ENCODE measurements at places on chromosomes 1 and 21.

GRCh38 chr1:203539831-203540546 is 46.0 kb downstream of the OPTC start:
- no peak for DNase-seq

GRCh38 chr1:65174585-65174984 is 26.6 kb downstream of the AK4 start:
- DNase-seq = no peak

GRCh38 chr1:159932296-159933285 is 7.3 kb upstream of the TAGLN2 start:
- DNase-seq = no peak

GRCh38 chr21:28338701-28339305 is 653.9 kb downstream of the LTN1 start:
- no peak for DNase-seq

DNA sequence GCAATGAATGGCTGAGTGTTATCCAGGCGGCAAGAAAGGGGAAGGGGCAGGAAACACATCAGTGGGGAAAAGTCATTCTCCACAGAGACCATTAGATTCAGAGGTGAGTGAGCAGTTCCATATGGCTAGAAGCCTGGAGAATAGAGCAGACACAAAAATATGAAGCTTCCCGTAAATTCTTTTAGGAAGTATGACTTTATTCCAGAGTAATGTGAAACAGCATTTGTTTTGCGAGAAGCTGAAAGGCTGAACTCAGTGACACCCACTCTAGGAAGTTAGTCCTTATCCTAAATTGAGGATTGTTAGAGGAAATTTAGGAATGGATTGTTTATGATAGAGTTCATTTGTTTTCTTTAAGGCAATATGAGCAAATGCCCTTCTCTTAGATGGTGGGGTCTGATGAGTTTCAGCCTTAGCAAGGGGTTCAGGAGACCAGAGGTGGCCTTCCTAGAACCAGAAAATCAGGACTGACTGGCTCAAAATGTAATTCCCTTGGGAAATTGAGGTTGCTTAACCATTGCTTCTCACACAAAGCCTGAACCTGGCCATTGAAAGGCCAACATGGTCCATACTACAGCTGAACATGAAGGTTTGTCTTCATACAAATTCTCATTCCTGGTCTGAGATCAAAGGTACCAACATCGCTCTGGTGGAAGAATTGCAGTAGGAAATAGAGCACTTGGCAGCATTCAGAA is 167.5 kb downstream of the TPR start:
- DNase-seq = no peak

- no peak for DNase-seq
These were observed 5.2 kb downstream of the ELF3 start for GRCh38 chr1:202015662-202015937.

DNA sequence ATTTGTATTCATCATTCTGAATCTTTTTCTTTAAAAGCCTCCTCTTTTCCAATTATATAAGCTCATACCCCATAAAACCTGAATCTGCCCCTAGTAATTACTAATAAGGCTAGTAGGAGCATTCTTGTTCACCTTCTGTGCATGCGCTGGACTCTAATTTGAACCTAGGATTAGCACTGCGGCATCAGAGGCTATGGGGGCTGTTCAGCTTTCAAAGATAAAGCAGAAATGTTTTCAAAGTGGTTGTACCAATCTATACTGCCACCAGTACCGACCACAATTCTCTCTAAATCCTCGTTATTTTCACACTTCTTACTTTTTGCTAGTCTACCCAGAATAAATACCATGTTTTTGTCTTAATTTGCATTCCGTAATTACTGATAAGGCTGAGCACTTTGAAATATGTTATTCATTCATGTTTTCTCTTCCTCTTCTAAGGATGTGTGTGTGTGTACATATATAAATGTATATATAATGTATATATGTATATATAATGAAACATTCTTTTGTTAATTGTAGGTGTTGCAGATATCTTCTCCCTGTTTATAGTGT is 1.6 kb upstream of the DDX59 start:
- DNase-seq = no peak

GRCh38 chr21:33586927-33587326 is 1.6 kb downstream of the DONSON start:
- DNase-seq = no peak

DNA sequence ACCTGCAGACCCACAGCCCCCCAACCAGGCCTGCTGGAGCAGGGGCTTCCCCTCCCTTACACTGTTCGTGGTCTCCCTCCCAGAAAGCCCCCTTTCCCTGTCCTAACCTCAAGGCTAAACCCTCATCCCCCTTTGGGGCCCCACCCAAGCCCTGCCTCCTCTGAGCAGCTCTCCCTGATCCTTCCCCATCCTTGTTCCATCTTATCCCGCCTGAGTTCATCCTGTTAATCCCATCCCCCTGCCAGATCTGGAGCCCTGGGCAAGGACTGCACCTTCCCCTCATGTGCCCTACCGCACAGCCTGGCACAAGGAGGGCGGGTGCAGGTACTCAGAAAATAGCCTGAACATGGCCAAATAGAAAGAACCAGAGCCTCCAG is 6.9 kb upstream of the TNNT2 start:
- DNase-seq = no peak

DNA sequence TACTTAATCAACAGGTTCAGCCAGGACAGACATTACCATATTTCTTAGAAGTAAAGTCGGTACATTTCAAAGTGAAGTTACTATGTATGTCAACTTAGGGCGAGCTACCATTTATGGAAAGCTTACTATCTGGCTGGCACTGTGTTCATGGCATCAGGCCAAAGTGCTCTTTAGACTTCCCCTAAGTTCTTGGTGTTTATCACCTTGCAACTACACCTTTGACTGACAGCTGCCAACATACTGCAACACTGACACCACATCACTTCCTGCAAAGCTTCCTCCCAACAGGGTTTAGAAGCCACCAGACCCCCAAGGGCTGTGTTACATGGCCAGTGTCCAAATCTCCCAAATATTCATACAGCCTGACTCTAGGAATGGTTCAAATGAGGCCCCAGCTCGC is 61.0 kb downstream of the TIAM1 start:
- no peak for DNase-seq

DNA sequence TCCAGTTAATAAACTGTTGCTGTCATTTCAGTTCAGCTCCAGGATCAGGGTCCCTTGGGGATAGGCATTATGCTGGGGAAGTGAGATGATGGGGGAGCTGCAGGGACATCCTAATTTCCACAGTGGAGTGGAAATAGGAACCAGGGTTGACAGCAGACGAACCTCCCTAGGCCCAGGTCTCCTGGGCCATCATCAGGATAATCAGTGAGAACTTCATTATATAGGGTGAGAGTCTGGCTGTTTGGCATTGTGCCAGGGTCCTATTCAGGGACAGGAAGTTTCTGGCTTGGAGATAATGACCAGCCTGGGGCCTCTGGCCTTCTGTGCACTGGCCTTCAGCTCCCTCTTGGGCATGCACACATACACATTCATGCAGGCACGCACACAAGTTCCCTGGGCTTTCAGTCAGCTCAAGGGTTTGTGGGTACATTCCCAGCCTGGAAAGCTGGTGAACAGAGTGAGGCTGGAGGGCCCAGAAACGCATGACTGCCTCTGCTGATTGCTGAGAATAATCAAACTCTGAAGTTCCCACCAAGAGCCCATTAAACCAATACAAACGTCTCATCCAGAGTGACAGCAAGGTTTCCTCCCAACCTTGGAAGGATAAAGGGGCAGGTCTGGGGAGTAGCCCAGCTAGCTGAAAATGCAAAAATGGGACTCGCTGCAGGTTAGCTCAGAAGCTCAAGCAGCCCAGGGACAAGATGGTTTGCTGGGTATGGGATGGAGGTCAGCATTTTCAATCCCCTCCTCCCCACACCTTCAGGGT is 13.9 kb upstream of the LRIG2 start:
- DNase-seq = no peak

DNA sequence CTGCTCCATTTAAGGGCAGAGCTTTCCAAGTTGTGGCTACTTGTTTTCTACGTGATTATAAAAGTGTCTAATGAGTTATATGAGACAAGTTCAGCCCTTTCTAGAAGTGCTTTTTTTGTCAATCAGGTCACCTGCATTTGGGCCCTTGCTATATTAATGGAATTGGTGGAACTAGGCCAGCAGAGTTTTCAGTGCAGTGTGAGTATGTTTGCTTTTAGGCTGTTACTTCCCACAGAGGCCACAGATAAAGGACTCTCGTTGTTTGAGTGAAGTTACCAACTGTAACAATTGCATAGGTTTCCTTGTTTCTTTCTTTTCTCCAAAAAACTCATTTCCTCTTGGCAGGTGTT is 10.9 kb downstream of the SMAP2 start:
- no peak for DNase-seq

- no peak for DNase-seq
These were observed 93.9 kb downstream of the TBX19 start for GRCh38 chr1:168374566-168374965.

- no peak for DNase-seq
These were observed 8.3 kb downstream of the ELF3 start for GRCh38 chr1:202018468-202019234.

DNA sequence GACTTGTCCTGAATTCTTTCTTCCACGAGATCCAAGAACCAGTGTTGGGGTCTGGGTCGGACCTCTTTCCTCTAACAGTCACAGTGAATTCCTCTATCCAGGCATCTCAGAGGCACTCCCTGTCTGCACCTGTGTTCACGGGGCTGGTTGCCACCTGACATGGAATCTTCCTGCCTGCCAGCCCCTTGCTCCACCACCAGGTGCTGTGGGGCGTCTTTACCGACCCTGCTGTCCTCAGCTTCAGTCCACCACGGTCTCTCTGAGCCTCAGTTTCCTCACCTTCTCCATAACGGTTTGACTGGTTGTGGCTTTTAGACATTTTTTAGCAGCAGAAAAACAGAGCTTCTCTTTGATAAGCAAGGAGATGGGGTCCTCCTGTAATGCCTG is 62.7 kb downstream of the SDC3 start:
- no peak for DNase-seq

DNA sequence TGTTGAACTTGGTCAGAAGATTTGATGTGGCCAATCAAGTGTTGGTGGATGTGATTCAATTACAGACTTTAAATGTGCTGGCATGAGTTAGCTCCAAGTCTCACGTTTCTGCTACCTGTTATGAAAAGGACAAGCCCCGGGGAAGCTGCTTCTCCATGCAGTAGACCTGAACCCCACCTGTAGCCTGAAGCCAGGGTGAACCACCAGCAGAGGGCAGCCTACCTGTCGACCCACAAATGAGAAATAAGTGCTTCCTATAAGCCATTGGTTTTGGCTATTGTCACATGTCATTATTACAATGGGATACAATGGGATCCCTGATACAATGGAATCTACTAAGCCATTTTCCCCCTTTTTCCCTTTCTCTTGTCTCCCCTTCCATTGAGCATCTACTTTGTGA is 230.2 kb downstream of the PRDM2 start:
- DNase-seq = peak; percentile 15
